Right ventricle myocardium superior (tissue), 1 donor: ENCODE measurements at places on chromosomes 12 and 14. TPM values are rescaled to one million over a fixed set of nuclear protein-coding genes. Genes with fewer than 3 reads are reported as not detected.

The LRRC43 gene
- total RNA-seq, result 0.81 TPM

The CSRP2 gene
- 40.9 TPM for total RNA-seq

The RASSF9 gene
- 4.5 TPM for total RNA-seq

The GARIN6 gene
- total RNA-seq, result not detected

The TAS2R8 gene
- not detected for total RNA-seq

The KLRC3 gene
- total RNA-seq, result not detected

The JKAMP gene
- 22.3 TPM for total RNA-seq

The DHH gene
- 0.32 TPM for total RNA-seq

The PPP4R4 gene
- not detected for total RNA-seq

The NFATC4 gene
- 25.6 TPM for total RNA-seq
